ENCODE measurements at places on chromosomes 4 and X.
A peak's percentile ranks its signal among the peaks of the same experiment; 100 is the strongest.

GRCh38 chr4:61994036-61994435 lies 793.9 kb downstream of the ADGRL3 start:
- DNase-seq = no peak

DNA sequence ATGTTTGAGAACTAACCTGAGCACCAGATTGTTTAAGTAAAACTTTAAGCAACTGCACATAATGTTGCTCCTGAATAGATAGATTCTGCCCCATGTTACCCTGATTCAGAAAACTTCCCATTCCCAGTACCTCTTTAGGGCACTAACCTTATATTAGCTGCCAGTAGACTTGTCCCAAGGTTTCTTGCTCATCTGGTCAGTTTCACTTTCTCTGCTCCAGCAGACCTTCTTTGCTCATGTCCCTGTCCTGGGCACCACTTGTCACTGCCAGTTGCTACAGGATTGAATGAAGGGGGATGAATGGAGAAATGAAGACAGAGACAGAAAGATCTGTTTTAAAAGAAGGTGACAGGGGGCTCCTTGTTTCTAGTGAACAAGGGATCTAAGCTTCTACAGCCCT lies 65.2 kb upstream of the UGT2B10 start:
- no peak for DNase-seq

DNA sequence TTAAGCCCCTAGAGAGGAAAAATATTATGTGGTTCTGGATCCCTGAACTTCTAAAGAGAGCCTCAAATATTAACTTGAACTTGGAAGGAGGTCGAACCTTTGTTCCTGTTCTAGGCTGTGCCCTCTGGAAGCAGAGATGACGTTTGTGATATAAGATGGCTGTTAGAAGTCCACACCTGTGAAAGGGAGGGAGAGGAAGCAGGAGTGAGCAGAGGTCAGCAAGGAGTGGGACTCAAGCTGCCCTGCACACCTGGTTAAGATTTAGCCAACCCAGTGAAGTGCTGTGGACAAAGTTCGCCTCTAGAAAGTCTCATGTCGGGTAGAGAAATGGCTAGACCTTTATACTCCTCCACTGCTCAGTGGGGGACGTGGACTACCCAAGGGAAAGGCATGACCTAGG lies 566.2 kb downstream of the MID1IP1 start:
- no peak for DNase-seq

- DNase-seq = no peak
These were observed 633.5 kb upstream of the FAT1 start for GRCh38 chr4:187357045-187357643.

DNA sequence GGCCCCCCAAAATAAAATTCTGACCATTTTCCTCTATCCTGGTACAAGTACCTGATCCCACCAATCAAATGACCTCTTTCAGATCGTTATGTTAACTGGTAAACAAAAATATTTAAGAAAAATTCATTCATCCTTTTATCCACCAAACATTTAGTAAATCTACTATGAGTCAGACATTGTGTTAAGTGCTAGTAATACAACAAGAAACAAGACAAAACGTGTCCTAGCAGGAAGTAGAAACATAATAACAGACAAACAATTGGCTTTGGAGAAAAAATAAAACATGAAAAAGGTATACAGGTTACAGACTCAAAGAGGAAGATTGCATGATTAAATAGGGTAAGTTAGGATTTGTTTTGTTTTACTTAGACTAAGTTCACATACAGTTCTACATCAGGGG lies 43.7 kb downstream of the ANTXR2 start:
- no peak for DNase-seq

- no peak for DNase-seq
These were observed 81.3 kb downstream of the ARHGAP24 start for GRCh38 chr4:85556283-85556682.

GRCh38 chr4:21769404-21770147 lies 179.0 kb downstream of the KCNIP4 start:
- DNase-seq = no peak

- DNase-seq = no peak
These were observed 21.8 kb upstream of the JAKMIP1 start for GRCh38 chr4:6221851-6222760.

DNA sequence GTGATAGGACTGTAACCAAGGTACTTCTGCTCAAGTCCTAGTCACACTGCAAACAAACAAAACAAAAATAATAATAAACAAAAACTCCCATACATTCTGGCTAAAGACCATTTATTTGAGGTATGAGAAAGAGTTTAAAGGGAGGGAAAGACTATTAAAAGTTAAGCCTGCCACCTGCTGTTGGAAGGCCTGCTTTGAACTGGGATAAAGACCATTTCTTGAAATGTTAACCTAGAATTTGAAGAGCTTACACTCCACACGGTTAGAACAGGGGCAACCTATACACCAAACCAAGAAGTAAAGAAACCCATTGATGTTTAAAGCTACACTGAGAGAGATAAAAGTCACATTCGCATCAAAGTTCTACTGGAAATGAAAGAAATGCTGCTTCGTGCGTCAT lies 548.7 kb upstream of the DIPK2B start:
- no peak for DNase-seq

- DNase-seq = no peak
These were observed 2.8 kb upstream of the SEL1L3 start for GRCh38 chr4:25865586-25865985.

DNA sequence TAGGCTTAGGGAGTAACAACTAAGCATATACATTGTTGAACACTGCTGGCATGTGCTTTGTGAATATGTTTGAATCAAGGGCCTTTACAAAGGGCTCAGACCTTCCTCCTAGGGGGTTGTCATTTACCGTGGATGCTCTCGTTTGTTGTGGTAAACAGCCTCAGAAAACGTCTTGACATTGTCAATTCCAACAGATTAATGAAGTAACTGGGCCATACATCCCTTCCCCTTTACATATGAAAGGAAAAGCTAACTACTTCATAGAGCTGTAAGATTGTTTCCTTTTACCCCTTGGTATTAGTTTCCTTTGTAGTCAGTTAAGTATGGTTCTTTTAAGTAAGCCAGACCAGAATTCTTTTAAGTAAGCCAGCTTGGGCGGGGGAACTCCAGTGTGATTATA lies 42.9 kb downstream of the FAT4 start:
- DNase-seq = no peak

- DNase-seq = no peak
These were observed 36.5 kb downstream of the DCTD start for GRCh38 chr4:182880387-182881356.

DNA sequence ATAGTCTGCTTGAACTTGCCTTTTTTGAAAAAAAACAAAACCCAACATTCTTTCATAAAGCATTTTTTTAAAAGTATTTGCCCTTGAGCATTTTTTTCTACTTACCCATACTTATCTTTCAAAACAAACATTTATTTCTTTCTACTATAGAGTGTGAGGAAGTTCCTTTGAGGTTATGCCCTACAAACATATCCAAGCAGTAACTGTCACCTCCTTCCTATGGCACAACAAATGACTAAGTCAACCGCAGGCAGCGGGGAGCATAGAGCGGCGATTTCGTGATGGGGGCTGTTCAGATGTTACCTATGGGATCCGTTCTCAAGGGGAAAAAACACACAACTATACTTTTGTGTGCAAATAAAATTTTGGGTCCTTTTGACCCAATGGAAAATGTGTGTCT lies 19.4 kb downstream of the SPRY1 start:
- peak; percentile 88 for DNase-seq

GRCh38 chr4:163702736-163703135 lies 208.2 kb downstream of the TMA16 start:
- no peak for DNase-seq
